Mammary epithelial cell (primary cell): ENCODE measurements at places on chromosomes 12 and 14. TPM values are rescaled to one million over a fixed set of nuclear protein-coding genes. Genes with fewer than 3 reads are reported as not detected.

The HCAR1 gene
- total RNA-seq, result 5.5 TPM

GRCh38 chr12:130622803-130623202, 93.3 kb downstream of the RIMBP2 start:
- no peak for DNase-seq

DNA sequence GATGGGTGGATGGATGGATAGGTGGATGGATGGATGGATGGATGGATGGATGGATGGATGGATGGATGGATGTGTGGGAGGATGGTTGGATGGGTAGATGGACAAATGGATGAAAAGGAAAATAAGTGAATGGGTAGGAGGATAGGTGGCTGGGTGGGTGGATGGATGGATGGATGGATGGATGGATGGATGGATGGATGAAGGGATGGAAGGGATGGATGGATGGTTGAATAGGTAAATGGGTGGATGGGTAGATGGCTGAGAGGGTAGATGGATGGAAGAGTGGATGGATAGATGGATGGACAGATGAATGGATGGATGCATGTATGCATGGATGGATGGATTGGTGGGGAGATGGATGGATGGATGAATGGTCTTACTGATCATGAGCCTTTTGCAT, 36.5 kb downstream of the MAP1LC3B2 start:
- DNase-seq, result no peak

GRCh38 chr14:98819132-98819866, 452.7 kb downstream of the BCL11B start:
- DNase-seq, result no peak

The C12orf60 gene
- total RNA-seq, result 0.83 TPM

GRCh38 chr14:54881235-54881760, 21.3 kb downstream of the GCH1 start:
- peak; percentile 68 for DNase-seq

The NGB gene
- total RNA-seq, result not detected in 2 replicates

- DNase-seq, result peak; percentile 80
Observed at GRCh38 chr14:36580856-36581831, 1.3 kb downstream of the NKX2-8 start.

The P3H3 gene
- total RNA-seq, result 2.0 TPM
